ENCODE measurements at places on chromosomes 7 and 10.
A peak's percentile ranks its signal among the peaks of the same experiment; 100 is the strongest.

DNA sequence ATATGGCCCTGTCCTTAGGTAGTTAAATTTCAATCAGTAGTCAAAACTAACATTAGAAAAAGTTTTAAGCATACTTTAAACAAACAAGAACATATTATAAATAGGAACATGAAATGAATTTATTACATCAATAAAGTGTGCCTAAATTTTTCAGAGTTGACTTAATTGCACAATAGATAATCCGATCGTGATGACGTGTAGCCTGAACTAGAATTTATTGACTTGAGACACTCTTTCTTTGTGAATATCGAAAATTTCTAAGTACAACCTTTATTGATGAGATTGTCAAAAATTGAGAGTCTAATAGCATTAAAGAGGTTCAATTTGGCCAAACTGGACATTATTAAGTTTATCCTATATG is 56.0 kb downstream of the CALD1 start:
- no peaks in the 10 kb centered on the region for H3K4me1 ChIP-seq
- H3K27ac ChIP-seq = no peak overlapping the region
- H3K4me3 ChIP-seq = no peak overlapping the region

- H3K36me3 ChIP-seq = no peaks in the 10 kb centered on the region
- no peak overlapping the region for H3K4me3 ChIP-seq
- no peaks in the 10 kb centered on the region for H3K4me1 ChIP-seq
- H3K27me3 ChIP-seq = no peaks in the 10 kb centered on the region
- H3K27ac ChIP-seq = no peak overlapping the region
Measured at GRCh38 chr7:29499932-29500331, 63.7 kb upstream of the PRR15 start.

DNA sequence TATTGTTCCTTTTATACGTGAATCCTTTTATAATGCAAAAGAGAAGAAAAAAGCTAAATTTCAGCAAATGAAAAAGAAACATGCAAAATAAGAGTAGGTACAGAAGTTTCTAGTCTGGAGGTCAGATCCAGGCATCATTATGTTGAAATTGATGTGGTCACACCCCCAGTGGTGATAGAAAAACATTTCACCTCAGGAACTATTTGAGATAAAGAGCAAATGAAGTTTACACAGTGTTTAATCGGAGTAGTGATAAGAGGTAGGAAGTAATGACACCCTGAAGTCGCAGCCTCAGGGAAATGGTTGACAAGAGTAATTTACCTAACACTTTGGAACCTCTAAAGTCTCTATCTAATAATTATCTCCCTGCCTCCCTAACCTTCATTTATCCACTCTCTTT is 536.0 kb upstream of the STEAP1 start:
- DNase-seq = no peak
- no peaks in the 10 kb centered on the region for H3K27me3 ChIP-seq
- H3K4me1 ChIP-seq = no peaks in the 10 kb centered on the region

DNA sequence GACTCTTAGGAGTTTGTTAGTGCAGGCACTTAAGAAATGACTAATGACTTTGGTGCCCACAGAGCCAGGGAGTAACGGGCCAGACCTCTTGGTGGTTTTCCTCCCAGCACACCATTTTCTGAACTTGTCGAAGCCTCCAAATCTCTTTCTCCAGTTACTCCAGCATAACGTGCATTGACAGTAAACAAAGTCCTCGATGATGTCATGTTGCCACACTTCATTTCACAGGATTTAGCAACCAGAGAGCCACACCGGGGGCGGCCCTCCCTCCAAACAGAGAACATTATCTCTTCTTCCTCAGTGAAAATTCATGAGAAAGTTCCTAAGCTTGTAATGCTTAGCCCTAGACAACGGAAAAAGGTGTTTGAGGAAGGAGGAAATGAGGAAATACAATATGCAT is 4.0 kb upstream of the SVOPL start:
- H3K4me1 ChIP-seq = no peaks in the 10 kb centered on the region
- no peaks in the 10 kb centered on the region for H3K27me3 ChIP-seq
- no peaks in the 10 kb centered on the region for H3K36me3 ChIP-seq
- DNase-seq = no peak

- H3K4me3 ChIP-seq = peak overlapping the region; percentile 68
- H3K4me1 ChIP-seq = peaks cover 98% of the 10 kb centered on the region
Measured at GRCh38 chr7:50346545-50347497, 42.3 kb downstream of the IKZF1 start.

DNA sequence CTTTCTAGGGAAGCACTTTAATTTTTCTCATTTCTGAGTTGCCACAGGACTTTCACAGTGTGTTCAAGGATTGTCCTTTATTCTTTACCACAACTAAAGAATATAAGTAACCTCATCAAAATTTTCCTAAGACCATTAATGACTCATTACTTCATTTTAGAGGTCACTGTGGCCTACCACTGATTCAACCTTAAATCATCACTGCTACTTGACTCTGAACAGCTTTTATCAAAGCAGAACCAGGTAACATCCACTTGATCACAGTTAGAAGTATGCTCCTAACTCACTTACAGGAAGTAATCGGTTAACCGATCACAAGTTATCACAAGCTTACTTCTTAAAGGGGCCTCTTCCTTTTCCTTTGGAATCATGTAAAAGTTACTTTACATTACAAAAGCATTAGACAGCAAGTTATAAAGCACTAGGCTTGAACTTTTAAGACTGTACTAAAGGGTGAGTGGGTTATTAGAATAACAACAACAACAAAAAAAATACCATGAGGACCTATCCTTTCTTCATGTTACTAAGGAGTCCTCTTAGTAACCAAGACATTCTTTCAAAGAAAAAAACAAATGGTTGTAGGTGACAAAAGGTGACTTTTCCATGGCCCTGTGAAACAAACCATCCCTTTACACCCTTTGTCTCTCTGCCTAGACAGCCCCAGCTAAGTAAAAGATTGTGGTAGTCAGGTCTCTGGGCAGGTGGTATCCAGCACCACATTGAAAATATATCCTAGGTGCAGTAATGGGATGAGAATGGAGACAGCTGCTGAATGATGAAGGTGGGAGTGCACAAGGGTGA is 40.0 kb upstream of the PDK4 start:
- H3K4me1 ChIP-seq = no peaks in the 10 kb centered on the region
- DNase-seq = no peak
- H3K27ac ChIP-seq = no peak overlapping the region
- no peaks in the 10 kb centered on the region for H3K27me3 ChIP-seq
- H3K36me3 ChIP-seq = no peaks in the 10 kb centered on the region
- no peak overlapping the region for H3K4me3 ChIP-seq

- H3K4me3 ChIP-seq = peak overlapping the region; percentile 84
- H3K27me3 ChIP-seq = peaks cover 63% of the 10 kb centered on the region
- no peaks in the 10 kb centered on the region for H3K36me3 ChIP-seq
Measured at GRCh38 chr7:26398756-26399509, 107.3 kb downstream of the SNX10 start.
